ENCODE measurements at places on chromosomes 5 and 9.
A peak's percentile ranks its signal among the peaks of the same experiment; 100 is the strongest.

- no peak for DNase-seq
These were observed 158.1 kb downstream of the SIL1 start for GRCh38 chr5:139040081-139040480.

GRCh38 chr5:7393921-7394799, 1.8 kb upstream of the ADCY2 start:
- no peak for DNase-seq

DNA sequence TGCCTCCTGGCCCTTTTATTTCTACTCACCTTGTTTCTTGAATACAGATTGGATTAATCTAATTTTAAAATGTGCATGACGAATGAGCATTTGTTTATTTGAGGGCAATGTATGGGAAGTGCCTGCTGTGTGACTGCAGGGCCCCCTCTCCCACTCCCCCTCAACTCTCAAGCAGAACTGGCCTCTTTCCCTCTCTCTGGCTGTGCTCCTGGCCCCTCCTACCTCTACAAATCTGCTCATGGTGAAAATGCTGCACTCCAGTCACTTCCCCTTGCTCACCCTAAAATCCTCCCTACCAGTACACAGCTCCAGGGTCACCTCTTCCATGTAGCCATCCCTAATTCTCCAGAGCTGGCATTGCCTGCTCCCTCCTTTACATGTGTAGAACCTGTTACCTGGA, 17.2 kb upstream of the NDST1 start:
- no peak for DNase-seq

- DNase-seq, result peak; percentile 87
These were observed 78.5 kb upstream of the LRRTM2 start for GRCh38 chr5:138953387-138954256.

DNA sequence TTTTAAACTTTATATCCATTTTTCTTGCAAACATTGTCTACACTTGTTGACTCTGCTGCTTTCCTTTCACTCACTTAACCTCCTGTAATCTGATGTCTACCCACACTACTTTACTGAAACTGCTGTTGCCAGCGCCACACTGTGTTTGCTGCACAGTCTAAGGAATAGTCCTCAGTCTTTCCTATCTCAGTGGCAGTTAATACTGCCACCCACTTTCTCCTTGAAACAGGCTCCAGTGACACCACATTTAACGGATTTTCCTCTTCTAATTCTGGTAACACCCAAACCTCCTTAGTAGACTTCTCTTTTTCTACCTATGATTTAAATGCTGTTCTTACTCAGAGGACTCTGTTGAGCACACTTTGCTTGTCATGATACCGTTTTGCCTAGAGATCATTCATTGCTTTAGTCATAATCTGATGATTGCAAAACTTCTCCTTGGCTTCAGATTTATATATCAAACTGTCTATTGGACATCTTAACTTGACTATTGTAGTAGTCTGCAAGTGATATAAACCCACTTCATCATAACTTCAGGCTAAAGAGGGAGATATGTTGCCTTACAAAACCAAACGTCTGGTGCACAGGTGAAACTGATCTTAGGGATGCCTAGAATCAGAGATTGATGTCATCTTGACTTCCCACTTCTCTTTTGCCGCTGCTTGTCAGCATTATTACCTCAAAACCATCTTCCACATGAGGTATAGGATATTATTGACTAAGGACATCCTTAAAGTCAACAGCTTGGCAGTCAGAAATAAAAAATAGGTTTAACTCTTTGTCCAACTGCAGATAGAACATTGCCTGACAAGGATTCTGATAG, 94.1 kb downstream of the CDC42SE2 start:
- DNase-seq, result no peak

DNA sequence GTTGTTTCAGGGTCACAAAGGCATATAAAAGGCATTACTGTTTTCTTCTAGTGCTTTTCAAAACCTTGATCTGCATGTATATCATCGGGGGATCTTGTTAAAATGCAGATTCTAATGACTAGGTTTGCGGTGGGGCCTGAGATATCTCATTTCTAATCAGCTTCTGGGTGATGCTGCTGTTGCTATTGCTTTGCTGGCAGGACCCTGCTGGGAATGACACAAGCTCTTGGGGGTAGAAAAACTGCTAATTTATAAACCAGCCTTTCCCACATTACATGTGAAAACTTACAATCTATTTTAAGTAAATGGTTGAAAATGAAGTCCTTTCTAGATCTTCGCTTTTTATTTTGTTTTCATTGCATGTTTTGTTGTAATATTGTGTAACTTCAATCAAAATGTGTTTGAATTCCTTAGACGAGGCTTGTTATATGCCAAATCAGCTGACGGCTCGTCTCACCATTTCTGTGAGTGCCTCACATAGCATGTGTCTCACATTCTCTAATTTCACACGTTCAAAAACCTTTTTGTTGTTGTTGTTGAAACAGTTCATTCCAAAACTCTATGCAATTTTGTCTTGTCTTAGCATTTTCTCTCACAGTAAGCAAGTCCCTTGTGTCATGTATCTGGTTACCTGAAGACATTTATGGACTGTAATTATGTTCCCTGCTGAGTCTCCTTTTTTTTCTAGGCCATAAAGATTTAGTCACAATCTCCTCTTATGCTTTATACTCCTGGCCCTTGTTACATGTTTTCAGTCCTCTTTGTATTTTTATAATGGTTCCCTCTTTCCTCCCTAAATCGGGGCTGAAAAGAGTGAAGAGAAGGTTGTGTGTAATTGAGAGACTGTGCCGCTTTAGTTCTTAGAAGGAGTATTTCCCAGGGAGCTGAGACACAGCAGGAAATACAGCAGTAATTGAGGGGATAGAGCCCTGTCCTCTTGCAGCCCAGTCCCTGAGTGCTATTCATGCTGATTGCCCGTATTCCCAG, 521.0 kb upstream of the SEMA6A start:
- DNase-seq, result no peak

- DNase-seq, result peak; percentile 59
These were observed 456.0 kb downstream of the RAB3C start for GRCh38 chr5:59038798-59039295.

DNA sequence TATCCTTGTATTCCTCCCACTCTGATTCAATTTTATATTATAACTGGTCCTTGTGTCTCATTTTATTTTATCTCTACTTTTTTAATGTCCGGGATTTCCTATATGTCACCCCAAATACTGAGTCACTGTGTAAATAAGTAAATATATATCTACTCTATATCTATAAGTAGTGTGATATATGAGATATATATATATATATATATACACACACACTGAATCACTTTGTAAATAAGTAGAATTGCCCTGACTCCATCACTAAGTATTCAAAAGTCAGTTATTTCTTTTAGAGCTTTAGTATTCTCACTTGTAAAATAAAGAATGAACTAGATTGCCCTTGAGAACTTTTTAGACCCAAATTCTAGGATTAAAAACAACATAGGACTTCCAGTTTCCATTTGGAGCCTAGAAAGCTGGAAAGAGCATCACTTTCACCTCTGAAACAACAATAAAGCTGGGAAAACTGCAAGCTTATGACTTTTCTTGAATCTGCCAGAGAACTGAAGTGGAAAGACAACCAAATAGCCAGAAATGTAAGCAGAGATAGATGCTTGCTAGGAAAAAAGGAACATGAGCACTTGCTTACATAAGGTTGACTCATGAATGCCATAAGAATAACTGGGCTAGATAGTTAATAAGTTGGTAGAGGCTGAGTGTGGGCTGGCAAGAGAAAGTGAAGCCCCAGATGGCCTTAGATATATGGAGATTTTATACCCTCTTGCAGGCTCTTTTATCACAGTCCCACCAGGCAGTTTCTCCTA, 171.1 kb upstream of the TLX3 start:
- DNase-seq, result no peak

DNA sequence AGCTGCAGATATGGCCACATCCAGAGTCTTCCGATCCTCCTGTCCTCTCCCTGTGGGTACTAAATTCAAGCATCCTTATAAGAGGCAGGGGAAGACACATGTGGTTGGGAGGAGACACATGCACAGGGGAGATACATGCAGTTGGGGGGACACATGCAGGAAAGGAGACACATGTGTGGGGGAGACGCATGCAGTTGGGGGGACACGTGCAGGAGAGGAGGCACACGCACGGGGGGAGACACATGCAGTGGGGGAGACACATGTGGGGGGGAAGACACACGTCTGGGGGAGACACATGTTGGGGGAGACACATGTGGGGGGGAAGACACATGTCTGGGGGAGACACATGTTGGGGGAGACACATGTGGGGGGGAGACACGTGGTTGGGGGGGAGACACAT, 21.2 kb upstream of the OLFM1 start:
- DNase-seq, result peak; percentile 24

GRCh38 chr5:96615223-96615622, 47.0 kb upstream of the CAST start:
- DNase-seq, result no peak

GRCh38 chr5:4375640-4376039, 764.5 kb upstream of the ADAMTS16 start:
- DNase-seq, result no peak

DNA sequence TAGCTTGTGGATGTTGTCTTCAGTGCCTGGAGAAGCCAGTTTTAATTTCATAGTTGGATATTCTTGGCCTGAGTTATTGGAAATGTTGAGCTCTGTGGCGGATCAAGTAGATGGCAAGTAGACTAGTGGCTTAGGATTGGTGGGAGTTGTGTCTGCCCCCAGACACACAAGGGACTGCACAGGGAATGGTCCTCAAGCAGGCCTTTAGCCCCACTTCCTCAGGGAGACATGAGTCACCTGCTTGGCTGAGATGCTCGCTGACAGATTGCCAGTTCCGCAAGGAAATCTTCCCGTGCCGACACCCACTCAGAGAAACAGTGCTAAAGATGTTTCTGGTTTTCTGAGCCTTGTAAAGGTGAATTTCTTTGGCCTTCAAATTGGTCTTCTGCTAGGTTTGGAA, 18.8 kb upstream of the CATSPER3 start:
- DNase-seq, result no peak

DNA sequence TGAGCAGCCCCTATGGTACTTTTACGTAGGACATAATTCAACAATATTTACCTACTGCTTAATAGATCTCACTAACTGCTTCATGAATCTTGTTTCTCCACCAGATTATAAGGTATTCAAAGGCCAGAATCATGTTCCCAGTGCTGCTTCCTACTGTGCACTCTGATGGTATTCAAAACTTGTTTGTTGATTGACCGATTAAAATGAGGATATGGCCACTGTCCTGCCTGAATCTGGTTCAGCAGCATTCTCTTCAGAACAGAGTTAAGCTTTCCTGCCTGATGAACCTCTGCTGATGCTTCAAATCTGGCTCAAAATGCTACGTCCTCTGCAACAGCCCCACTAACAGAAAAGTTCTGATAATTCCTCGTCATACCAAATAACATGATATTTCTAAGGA, 150.7 kb upstream of the ZNF462 start:
- no peak for DNase-seq

GRCh38 chr5:139696894-139697658, 48.9 kb downstream of the CXXC5 start:
- DNase-seq, result no peak

DNA sequence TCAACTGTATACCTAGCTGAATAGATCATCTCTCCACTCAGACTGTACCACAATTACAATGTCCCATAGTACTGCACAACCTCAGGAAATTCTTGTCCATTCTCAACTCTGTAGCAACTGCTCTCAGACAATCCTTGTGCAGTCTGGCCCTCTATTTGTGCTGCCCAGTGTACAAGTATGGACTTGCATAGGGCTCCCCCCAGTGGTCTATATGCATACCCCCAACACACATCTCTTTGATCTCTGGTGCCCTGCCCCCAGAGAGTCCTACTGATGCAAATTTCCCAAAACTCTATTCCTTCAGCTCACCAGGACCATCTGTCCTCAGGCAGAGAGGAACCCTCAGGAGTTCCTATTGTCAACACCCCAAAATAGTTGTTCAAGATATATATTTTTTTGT, 205.3 kb downstream of the SLCO4C1 start:
- DNase-seq, result no peak

DNA sequence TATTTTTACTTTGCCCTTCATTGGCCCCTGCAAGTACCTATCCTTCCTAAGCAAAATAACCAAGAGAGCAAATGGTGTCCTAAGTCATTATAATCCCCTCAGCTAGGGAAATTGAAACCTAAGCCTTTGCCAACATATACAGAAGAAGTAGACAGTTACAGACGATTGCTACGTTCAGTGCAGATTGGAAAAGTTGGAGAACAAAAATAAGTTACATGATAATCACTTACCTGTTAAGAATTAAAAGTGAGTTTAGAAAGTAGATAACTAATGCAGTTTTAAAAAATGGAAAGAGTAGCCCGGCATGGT, 244.8 kb downstream of the MPDZ start:
- no peak for DNase-seq

- no peak for DNase-seq
These were observed 107.0 kb upstream of the RETREG1 start for GRCh38 chr5:16723821-16724220.

- DNase-seq, result no peak
These were observed 157.8 kb downstream of the KCTD16 start for GRCh38 chr5:144328494-144328893.

DNA sequence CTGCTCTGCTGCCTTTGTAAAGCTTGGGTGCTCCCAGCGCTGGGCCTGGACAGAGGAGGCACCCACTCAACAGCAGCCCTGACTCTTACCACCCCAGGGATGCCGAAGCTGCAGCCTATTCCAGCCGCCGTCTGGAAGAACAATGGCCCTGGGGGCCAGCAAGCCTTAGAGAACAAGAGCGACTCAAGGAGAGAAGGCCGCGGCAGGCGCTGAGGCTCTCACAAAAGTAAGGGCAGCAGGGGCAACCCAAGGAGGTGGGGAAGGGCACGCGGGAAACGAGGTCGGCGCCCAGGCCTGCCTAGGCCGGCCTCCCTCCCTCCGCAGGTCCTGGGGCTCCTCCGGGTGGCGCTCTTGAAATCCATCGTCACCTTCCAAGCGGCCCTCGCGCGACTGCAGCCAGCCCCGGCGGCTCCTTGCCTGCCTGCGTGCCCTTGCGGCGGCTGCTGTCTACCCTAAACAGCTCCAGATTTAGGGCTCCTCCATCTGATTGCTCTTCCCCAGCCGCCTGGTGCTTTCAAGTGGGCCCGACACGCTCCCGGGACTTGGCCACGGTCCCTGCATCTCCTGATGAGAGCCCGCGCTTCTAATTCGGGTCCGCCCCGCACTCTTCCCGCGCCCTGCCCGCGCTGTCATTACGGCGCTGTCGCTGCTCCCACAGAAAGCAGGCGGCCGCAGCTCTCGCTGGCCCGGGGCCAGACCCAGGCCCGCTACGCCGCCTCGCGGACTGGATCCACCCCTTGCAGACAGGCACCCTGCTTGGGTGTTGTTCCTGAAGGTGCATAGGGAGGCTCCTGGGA, 213.3 kb downstream of the SEMA6A start:
- DNase-seq, result no peak

- DNase-seq, result no peak
These were observed 32.8 kb downstream of the TMC1 start for GRCh38 chr9:72554221-72554641.

DNA sequence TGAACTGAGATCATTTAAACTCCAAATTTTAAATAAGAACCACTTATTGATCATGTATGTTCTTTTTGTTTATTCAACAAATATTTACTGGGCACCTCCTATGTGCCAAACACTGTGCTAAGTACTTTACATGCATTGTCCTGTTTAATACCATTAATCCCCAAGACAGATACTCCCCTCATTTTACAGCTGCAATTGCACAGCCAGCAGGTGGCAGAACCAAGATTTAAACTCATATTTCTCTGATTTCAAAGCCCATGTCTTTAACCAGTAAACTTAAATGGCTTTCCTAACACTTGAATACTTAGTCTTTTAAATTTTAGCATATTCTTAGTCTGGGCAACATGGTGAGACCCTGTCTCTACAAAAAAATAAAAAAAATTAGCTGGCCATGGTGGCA, 43.4 kb upstream of the KIAA1958 start:
- DNase-seq, result no peak

- peak; percentile 85 for DNase-seq
These were observed 153.0 kb upstream of the COL5A1 start for GRCh38 chr9:134488331-134489280.
